ENCODE measurements at places on chromosomes 1 and 21. TPM values are rescaled to one million over a fixed set of nuclear protein-coding genes. Genes with fewer than 3 reads are reported as not detected.

Gene ZYG11A
- total RNA-seq = 0.65 TPM

Gene IL6R
- total RNA-seq = not detected

Gene ENO1
- total RNA-seq = 2,157 TPM

Gene NCMAP
- total RNA-seq = not detected

Gene LHX8
- total RNA-seq = not detected

Gene FNDC10
- 7.8 TPM for total RNA-seq

Gene BTBD8
- total RNA-seq = 14.3 TPM

Gene FAM72C
- total RNA-seq = 14.8 TPM

Gene CATSPERE
- 0.86 TPM for total RNA-seq

Gene DNAH14
- total RNA-seq = 118 TPM

Gene PTPRC
- total RNA-seq = not detected

Gene LDLRAD1
- not detected for total RNA-seq

Gene OPRD1
- 0.37 TPM for total RNA-seq

Gene C1QC
- not detected for total RNA-seq

Gene RCSD1
- total RNA-seq = 0.06 TPM

Gene CLCNKA
- total RNA-seq = not detected

Gene KANK4
- total RNA-seq = not detected

Gene LMX1A
- 8.7 TPM for total RNA-seq

Gene GPR61
- total RNA-seq = 0.71 TPM

Gene PBX1
- total RNA-seq = 91.1 TPM

Gene CELSR2
- 11.1 TPM for total RNA-seq

Gene RIMS3
- total RNA-seq = 17.2 TPM

Gene VHLL
- total RNA-seq = 0.34 TPM

Gene CHI3L1
- total RNA-seq = 0.95 TPM

Gene INTS7
- total RNA-seq = 20.7 TPM

Gene HUNK
- total RNA-seq = 4.7 TPM

Gene KRTAP19-1
- not detected for total RNA-seq

Gene CFAP45
- total RNA-seq = not detected

Gene LCE1D
- total RNA-seq = not detected

Gene PODN
- total RNA-seq = not detected

Gene KRTAP12-2
- not detected for total RNA-seq

Gene GART
- 129 TPM for total RNA-seq

Gene LCK
- 0.32 TPM for total RNA-seq

Gene PTPRU
- total RNA-seq = 68.9 TPM

Gene TRIM63
- total RNA-seq = not detected

Gene SIK1
- total RNA-seq = 0.65 TPM

Gene DDR2
- 0.69 TPM for total RNA-seq

Gene TAS1R3
- total RNA-seq = not detected

Gene SGIP1
- total RNA-seq = 6.6 TPM

Gene F3
- total RNA-seq = 2.3 TPM

Gene SYT14
- total RNA-seq = 8.9 TPM

Gene RAB42
- total RNA-seq = 2.2 TPM

All from neural progenitor cell (in vitro differentiated cells).